SW480 (cell line): ENCODE measurements at places on chromosomes 16 and 17.
A peak's percentile ranks its signal among the peaks of the same experiment; 100 is the strongest.

GRCh38 chr17:1942066-1942365 is 83.1 kb downstream of the RTN4RL1 start:
- no peak for DNase-seq

- no peak for DNase-seq
These were observed 22.6 kb downstream of the LGALS3BP start for GRCh38 chr17:78957128-78957527.

DNA sequence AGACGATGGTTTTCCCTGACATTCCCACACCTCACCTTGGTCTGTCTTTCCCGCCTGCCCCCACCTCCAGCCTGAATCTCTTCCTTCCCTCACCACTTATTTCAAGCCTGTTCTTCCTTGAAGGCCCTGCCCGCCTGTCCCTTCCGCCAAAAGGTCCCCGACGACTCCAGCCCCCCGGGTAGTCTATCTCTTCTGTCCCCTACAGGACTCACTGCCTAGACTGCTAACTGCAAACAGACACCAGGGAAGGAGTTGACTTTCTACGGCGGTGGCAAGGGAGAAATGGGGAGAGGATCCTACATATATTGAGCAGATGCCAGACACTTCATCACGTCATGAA is 53.7 kb downstream of the NT5M start:
- no peak for DNase-seq

- DNase-seq: no peak
These were observed 4.1 kb upstream of the UBALD1 start for GRCh38 chr16:4618645-4619418.

- no peak for DNase-seq
These were observed 140.2 kb downstream of the MSI2 start for GRCh38 chr17:57396511-57396921.

GRCh38 chr17:63365366-63366240 is 80.5 kb downstream of the CYB561 start:
- no peak for DNase-seq

DNA sequence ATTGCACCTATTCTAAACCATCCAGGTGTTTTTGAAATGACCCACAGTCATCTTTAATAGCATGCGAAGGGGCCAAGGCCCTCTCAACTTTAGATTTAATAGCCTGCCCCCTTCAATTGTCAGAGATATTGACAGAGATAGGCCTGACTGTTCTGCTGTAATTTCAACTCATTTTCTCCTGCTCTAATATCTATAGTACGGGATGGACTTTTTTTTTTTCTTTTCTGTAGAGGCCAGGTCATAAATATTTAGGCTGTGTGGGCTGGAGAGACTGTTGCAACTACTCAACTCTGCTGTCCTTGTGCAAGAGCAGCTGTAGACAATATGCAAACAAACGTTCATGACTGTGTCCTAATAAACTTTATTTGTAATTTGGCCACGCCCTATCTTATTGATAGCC is 24.7 kb upstream of the KRT20 start:
- peak; percentile 63 for DNase-seq

DNA sequence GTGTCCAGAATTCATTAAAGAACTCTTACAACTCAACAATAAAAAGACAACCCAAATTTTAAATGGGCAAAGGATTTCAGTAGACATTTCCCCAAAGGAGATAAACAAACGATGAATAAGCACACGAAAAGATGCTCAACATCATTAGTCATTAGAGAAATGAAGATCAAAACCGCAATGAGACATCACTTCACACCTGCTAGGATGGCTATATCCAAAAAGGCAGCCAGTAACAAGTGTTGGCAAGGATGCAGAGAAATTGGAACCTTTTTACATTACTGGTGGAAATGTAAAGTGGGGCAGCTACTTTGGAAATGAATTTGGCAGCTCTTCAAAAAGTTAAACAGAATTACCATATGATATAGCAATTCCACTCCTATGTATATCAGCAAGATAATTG is 42.0 kb downstream of the PITPNM3 start:
- no peak for DNase-seq

- DNase-seq: peak; percentile 17
These were observed 47.5 kb upstream of the CLEC3A start for GRCh38 chr16:77974883-77975282.

GRCh38 chr16:54932021-54932660 is 1.5 kb downstream of the IRX5 start:
- DNase-seq: no peak

GRCh38 chr17:74808714-74809430 is 32.7 kb upstream of the NAT9 start:
- DNase-seq: no peak

DNA sequence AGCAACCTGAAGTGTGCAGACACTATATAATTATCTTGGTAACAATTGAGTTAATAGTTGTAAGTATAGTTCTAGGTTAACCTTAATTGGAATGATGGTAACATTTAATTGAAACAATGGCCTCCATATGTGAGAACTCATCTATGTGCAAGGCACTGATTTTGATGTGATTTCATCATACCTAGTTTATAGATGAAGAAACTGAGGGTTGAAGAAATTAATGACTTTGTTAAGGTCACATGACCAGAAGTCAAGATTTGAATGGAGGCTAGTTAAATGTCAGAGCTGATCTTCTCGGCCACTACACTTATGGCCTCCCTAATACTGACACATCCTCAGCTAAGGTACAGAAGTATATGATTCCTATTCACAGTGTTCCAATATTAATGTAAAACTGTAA is 128.2 kb upstream of the PSMD7 start:
- no peak for DNase-seq

- DNase-seq: no peak
These were observed 1.0 kb upstream of the TTYH2 start for GRCh38 chr17:74212209-74212912.

GRCh38 chr16:48277158-48277557 is 29.8 kb upstream of the ABCC11 start:
- no peak for DNase-seq

DNA sequence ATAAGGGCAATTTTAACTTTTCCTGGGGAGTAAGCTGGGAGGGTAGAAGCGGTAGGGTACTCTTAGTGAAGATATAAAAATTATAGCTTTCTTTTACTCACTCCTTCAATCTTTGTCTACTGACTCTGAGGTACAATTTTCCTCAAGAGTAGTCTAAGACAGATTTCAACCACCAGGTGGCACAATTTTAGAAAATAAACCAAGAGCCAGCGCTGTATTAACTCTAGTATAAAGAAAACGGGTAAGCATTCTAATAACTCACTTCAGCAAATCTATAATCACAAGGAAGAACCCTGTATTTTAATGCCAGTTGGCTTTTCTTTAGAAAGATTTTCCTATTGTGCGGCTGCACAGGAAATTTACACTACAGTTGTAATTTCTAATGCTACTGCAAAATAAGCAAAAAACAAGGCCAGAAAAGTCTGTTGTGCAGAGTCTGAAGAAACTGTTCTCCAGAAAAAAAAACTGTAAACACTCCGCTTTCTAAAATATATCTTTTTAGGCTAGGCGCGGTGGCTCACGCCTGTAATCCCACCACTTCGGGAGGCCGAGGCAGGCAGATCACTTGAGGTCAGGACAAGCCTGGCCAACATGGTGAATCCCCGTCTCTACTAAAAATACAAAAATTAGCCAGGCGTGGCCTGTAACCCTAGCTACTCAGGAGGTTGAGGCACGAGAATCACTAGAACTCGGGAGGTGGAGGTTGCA is 1.9 kb downstream of the CMC2 start:
- peak; percentile 69 for DNase-seq

DNA sequence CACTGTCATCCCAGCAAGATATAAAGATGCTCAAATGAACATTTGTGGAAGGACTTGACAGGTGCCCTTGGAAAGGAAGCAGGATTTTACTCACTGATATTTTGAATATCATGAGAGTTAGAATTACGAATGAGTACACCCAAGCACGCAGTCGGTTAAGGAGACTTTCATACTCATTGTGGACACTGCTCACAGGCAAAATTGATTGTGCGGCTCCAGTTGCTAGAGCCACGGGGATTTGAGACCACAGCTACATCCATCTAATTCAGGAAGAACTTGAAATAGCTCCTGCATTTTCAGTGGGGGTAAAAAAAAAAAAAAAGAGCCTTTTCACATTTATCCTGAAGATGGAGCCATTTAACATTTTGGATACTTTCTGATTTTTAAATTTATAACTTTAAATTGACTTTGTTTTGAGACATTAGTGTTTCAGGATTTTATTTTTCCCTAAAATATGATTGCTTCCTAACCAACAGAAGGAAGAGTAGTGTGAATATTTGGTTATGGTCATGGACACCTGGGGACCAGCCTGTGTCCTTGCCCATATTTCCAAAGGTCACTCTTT is 1080.1 kb upstream of the EEF2KMT start:
- no peak for DNase-seq

- no peak for DNase-seq
These were observed 56.4 kb downstream of the MPRIP start for GRCh38 chr17:17098551-17099179.

GRCh38 chr17:3474212-3474611 is 1.6 kb upstream of the ASPA start:
- DNase-seq: peak; percentile 18

DNA sequence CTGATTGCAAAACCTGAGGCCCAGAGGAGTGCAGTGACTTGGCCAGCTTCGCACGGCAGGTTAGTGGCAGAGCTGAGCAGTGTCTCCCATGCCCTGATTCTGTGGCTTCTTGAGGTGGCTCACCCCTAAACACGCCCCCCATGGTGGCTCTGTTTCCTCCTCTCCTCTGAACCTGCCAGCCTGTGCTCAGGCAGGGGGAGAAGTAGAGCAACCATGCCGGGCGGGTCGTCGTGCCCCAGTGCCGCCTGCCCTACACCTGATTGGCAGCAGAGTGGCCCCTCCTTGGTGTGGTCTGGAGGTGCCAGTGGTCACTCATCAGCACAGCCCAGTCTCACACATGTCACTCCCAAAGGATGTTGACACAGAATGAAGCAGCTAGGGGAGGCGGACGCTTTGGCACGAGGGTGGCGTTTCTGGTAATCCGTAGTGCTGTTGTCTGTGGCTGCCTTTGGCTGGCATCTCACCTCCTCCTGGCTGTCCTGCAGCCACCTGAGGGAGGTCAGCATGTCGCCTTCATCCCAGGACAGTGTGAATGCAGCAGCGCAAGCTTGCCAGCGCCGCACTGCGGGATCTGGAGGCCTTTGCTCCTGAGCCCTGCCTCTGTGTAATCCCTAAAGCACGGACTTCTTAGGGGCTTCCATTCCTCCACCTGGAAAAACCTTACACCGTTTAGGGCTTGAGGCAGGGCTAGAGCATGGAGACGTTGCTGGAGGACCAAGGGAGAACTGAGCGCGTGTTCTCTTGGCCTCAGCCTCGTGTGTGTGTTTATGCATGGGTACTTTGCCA is 294.7 kb downstream of the SEC14L1 start:
- no peak for DNase-seq

- DNase-seq: no peak
These were observed 1.4 kb upstream of the RAC3 start for GRCh38 chr17:82029990-82030469.

- DNase-seq: no peak
These were observed 335.7 kb downstream of the GRIN2A start for GRCh38 chr16:9846362-9847099.

DNA sequence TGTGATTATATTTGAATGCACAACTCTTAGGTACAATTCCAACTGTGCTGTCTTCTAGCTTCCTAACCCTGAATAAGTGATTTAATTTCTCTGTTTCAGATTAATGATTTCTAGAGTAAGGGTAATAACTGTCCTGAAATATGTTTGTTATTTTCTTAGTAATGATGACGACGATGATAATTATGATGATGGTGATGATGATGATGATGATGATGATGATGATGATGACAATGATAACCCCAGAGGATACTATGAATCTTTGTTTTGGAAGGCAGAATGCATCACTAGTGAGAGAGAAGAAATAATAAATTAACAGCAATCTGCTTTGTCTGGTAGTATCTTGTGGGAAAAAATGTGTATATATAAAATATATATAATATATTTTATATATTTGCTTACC is 317.1 kb upstream of the CDH8 start:
- DNase-seq: no peak

- DNase-seq: no peak
These were observed 9.9 kb upstream of the BAIAP3 start for GRCh38 chr16:1323296-1324239.

GRCh38 chr16:12530302-12530701 is 273.4 kb downstream of the CPPED1 start:
- DNase-seq: no peak

- DNase-seq: no peak
These were observed 59.8 kb downstream of the DNAH17 start for GRCh38 chr17:78517421-78517820.

- DNase-seq: no peak
These were observed 1.4 kb upstream of the C1QTNF1 start for GRCh38 chr17:79022507-79022991.

DNA sequence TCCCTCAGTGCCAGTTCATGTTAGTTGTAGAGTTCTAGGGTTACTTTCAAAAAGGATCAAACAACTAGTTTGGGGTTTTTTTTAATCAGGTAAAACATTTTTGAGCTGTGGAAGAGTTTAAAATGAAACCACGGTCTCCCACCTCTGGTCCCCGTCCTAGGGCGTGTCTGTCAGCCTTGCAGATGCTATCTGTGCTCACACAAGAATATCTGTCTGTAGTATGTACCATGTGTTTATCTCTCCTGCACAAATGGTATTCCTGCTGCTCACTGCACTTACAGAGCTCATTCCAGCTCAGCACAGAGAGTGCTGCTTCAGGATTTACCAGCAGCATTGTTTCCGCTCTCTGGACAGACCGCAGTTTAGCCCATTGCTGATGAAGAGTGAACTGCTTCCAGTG is 38.9 kb downstream of the UBN1 start:
- DNase-seq: no peak

DNA sequence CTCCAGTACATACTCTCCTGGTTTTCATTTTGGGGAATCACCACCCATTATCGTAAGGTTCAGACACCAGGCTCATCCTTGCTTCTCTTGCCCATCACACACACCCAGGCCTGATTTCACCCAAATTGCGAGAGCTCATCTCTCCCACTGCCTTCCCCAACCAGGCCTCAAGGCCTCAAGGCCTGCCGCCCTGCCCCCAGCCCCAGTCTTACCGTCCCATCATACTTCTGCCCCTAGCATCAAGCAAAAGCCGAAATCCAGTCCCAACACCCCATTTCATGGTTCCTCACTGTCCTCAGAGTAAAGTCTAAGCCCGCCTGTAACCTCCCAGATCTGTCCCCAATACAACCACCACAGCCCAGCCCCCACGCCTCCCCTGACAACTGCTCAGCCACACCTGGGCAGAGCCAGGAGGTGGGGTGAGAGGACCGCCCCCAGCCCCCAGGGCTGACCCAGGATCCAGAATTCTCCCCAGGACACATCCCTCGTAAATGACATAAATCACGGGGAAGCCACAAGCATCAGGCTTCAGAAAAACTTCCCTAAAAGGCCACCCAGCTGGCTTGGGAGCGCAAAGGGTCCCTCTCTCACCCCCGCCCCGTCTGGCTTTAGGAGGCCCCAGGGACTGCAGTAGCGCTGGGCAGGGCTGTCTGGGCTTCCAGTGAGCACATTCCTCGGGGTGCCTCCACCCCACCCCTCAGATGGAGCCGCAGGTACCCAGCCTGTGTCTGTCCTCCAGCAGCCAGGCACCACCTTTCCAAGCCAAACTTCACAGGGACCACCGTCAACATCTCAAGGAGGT is 9.6 kb upstream of the P2RX1 start:
- no peak for DNase-seq

GRCh38 chr17:47708864-47709541 is 15.0 kb downstream of the TBKBP1 start:
- DNase-seq: no peak

- no peak for DNase-seq
These were observed 123.7 kb upstream of the AXIN2 start for GRCh38 chr17:65685110-65685509.

- no peak for DNase-seq
These were observed 26.9 kb downstream of the TK2 start for GRCh38 chr16:66522816-66523590.
